ENCODE measurements at places on chromosomes 11 and 22.
A peak's percentile ranks its signal among the peaks of the same experiment; 100 is the strongest.

- DNase-seq, result no peak
These were observed 2.2 kb downstream of the NCAM1 start for GRCh38 chr11:112963368-112963955.

- no peak for DNase-seq
These were observed 3900.6 kb upstream of the OR11H1 start for GRCh38 chr22:11627436-11627797.

DNA sequence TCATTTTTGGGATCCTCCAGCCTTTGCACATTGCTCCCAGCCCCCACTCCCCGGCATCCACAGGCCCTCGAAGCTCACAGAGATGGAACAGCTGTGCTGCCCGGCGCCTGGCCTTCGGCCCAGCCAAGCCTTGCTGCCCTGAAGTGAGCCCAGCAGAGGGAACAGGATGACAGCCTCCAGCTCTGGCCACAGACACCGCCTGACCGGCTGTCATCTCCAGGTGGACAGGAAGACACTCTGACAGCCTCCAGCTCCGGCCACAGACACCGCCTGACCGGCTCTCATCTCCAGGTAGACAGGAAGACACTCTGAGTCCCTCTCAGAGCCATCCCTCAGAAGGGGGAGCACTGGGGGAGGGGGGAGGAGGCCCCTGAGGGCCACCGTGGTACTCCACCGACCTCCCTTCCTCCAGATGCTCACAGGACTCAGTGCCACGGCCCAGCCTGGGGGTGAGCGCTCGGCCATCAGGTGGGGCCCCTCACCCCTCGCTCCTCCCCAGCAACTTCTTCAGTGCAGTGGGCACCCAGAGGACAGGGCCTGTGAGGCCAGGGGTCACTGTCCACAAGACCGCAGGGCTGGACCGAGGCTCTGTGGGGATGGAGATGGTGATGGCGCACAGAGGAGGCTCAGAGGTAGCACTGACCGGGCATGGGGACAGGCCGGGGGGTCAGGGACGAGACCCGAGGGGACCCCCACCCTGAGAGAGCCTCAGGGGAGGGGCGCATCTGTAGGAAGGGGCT lies 58.6 kb downstream of the BRD1 start:
- DNase-seq, result peak; percentile 40

DNA sequence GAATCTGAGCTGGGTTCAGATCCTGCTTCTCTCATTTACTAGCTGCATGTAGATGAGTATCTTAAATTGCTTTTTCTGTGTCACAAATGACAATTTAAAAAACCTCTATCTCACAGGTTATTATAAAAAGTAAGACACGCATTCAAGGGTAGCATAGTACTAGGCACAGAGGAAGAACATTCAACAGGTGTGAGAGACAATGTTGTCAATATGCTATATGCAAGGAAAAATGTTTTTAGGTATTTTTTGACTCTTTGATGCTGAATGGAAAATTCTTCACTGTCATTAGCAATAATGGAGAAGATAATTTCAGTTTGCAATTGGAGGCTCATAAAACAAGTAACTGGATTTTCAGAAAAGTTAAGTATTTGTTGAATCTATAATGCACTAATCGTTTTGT lies 81.6 kb downstream of the PIWIL4 start:
- DNase-seq, result no peak

DNA sequence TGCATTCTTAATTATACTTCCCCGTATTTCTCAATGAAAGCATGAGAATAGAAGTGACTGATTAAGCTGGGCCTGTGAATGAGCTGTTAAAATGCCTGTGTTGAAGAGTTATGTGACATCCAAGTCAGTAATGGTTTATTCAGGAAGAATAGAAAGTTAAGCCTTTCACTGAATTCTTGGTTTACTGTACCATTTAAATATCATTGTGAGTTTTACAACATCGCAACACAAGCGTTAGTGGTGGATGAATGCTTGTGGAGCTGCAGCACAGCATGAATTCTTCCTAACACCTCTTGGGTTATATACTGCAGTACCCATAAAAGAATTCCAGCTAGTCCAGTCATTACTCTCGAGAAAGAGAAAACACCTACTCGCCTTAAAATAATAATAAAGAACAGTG lies 257.8 kb downstream of the JRKL start:
- DNase-seq, result no peak

DNA sequence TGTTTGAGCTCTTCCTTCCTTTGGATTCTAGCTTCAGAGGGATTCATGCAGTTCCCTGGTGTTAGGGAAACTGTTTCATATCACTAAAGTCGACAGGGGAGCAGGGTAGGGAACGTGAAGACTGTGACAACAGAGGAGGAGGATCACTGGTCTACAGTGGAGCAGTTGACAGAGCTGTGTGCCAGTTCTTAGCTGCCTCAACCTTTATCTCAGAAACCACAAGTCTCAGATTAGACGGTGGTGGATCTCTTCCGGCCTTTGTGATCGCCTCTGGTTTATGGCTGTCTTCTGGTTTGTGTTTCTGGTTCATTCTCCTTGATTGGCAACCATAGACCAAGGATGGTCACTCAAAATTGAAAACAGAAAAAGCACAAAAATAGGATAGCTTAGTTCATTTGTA lies 538.9 kb upstream of the API5 start:
- no peak for DNase-seq

GRCh38 chr11:20363149-20363499 lies 390 bp upstream of the HTATIP2 start:
- DNase-seq, result no peak

- no peak for DNase-seq
These were observed 336.8 kb downstream of the KCNA4 start for GRCh38 chr11:29679996-29680395.

- no peak for DNase-seq
These were observed 63.4 kb upstream of the CLPB start for GRCh38 chr11:72497731-72498130.

GRCh38 chr11:35907648-35908431 lies 36.0 kb upstream of the LDLRAD3 start:
- DNase-seq, result no peak

GRCh38 chr22:45632791-45633515 lies 38.7 kb upstream of the ATXN10 start:
- no peak for DNase-seq

DNA sequence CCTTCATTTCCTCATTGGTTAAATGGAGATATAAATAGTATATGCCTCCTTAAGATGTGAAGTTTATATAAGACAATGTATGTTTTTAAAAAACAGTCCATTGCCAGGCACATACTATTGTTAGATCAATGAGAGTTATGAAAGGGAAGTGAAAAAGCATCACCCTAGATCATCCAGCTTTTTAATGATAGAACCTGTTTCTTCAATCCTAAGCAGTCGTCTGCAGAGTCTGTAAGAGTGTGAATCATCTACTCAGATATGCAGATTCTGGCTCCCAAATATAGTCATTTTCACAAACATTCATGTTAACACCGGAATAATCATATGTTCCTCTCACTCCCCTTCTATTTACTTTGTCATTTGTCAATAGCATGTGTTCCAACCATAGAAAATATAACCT lies 65.3 kb upstream of the SLN start:
- DNase-seq, result no peak

DNA sequence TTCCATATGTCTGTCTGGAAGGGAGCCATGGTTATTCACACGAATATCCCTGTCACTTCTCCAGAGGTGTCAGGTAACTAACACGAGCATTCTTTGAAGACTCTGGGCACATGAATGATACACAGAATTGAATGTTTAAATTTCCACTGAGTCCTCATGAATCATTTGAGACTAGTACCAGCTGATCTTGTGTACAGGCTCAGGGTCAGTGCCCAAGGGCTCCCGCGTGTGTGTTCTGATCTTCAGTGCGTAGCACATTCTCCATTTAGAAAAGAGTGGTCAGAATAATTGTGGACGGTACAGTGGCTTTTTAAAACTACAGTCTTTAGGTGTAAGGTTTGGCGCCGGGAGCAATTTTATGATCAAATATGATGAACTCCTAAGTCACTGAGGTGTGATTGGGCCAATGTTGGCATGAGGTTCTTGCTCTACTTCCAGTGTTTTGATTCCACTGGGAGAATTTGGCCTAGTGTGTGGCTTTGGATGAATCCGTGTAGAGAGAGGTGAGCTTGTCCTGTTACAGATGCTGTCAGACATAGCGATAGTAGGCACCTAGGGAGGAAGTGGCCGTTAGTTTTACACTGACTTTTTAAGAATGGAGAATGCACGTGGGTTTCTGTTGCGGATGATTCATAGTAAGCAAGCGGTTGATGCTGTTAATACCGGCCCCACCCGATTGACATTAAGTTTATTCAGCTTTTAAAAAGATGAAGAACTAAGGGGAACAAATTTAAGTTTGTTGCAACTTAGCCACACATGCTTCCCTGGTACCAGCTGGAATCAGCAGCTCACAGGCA lies 22.2 kb downstream of the NUP50 start:
- no peak for DNase-seq

DNA sequence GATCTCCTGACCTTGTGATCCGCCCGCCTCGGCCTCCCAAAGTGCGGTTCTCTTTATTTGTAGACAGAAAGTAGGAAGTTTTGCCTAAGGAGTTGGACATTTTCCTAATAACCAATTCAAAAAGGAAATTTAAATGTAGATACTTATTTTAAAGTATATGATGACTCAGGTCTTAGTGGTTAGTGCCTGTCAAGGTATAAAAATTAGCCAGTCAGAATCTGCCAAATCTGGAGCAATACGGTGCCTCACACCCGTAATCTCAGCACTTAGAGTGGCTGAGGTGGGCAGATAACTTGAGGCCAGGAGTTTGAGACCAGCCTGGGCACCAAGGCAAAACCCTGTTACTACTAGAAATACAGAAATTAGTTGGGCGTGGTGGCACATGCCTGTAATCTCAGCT lies 86.7 kb upstream of the RASSF10 start:
- no peak for DNase-seq

- DNase-seq, result peak; percentile 78
These were observed 98.8 kb downstream of the MED15 start for GRCh38 chr22:20606041-20606783.

GRCh38 chr11:113698515-113698914 lies 7.6 kb downstream of the TMPRSS5 start:
- no peak for DNase-seq

DNA sequence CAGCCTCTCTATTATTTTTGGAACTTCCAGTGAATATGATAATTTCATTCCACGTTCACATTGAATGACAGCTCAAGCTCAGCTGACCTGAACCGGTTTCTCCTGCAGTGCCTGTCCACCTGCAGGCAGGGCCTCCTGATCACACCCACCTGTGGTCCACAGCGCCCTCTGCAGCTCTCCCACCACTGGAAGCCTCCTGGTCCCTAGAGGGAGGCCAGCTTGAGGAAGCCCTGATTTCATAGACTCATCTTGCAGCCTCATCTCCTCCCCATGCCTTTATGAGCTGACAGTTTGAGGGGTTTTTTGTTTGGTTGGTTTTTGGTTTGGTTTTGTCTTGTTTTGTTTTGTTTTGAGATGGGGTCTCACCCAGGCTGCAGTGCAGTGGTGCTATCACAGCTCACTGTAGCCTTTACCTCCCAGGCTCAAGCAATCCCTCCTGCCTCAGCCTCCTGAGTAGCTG lies 29.9 kb upstream of the MALAT1 start:
- DNase-seq, result peak; percentile 60

GRCh38 chr11:77515483-77515882 lies 41.6 kb upstream of the PAK1 start:
- no peak for DNase-seq

DNA sequence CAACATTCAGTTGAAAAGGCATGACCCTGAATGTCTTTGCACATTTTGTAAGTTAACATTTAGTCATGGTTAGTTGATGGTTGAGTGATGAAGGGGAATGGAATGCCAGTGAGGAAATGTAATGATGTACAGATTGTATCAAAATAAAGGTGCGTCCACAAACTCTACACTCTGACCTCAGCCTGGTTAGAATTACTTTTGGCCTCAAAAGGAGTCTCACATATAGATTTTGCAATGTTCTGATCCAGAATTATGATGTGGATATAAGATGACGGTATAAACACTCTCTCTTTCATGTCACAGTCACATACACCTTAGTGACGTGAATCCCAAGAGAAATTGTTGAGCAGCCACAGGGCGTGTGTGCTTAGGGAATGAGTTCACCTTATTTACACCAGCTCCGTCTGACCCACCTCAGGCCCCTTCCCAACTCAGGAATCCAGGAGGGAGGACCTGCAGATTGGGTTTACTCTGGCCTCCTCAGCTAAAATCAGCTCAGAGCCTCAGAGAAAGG lies 100.1 kb downstream of the RDX start:
- DNase-seq, result no peak

DNA sequence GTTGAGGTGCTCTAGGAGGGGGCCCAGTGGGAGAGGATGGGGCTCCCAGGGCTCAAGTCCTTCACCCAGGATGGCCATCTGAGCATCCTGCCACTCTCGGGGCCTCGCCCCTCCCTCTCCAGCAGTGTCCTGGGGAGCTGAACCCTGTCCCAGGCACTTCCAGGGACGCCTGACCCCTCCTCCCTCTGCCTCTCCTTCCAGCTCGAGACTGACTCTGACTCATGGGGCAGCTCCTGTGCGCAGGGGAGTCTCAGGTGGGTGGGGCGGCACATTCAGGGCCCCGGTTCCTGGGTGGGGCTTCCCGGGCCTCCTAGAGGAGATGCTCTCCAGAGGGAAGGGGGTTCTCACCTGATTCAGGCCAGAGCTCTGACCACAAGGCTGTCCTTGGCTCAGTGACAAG lies 77.1 kb upstream of the IGLL5 start:
- DNase-seq, result no peak

GRCh38 chr11:116110802-116111201 lies 606.6 kb upstream of the CADM1 start:
- peak; percentile 23 for DNase-seq

DNA sequence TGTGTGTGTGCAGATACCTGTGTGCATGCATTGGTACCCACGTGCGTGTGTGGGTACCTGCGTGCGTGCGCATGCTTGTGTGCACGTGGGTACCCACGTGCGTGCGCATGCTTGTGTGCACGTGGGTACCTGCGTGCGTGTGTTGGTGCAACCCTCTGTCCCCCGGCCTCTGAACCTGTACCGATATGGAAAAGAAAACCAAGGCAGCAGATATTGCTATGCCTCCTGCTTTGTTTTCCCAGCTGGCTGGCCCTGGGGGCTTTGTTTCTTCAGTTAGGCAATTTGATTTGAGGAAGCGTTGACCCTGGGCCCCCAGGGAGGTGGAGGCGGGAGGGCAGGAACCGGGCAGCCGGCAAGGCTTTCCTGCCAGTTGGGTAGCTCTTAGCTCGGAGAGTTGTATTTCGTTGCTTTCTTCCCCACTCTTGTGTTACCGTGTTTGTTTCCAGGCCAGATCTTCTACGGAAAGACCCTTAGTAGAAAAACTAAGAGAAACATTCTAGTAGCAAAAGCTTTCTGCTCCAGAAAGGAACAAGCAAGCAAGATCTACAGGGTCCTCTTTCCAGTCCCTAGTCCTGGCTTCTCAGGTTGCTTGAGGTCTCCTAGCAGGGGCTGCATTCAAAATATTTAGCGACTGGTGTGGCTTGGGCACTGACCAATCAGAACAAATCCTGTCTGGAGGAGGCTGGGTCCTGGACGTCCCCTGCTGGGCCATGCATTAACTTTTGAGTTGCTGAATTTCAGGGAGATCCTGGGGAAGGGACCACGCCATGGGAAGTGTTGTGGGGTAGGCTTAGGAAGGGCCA lies 26.3 kb upstream of the SORL1-AS1 start:
- peak; percentile 68 for DNase-seq

- no peak for DNase-seq
These were observed 35.1 kb downstream of the TP53I11 start for GRCh38 chr11:44915621-44916020.

GRCh38 chr11:32280339-32280738 lies 155.0 kb downstream of the WT1 start:
- DNase-seq, result no peak

GRCh38 chr11:2103668-2104523 lies 35.3 kb downstream of the IGF2 start:
- DNase-seq, result no peak

Measured in ecto neural progenitor cell (in vitro differentiated cells).